ENCODE measurements at places on chromosomes 12 and 14.
A peak's percentile ranks its signal among the peaks of the same experiment; 100 is the strongest.

GRCh38 chr14:34883954-34884353 is 8.8 kb upstream of the BAZ1A start:
- no peak for DNase-seq

DNA sequence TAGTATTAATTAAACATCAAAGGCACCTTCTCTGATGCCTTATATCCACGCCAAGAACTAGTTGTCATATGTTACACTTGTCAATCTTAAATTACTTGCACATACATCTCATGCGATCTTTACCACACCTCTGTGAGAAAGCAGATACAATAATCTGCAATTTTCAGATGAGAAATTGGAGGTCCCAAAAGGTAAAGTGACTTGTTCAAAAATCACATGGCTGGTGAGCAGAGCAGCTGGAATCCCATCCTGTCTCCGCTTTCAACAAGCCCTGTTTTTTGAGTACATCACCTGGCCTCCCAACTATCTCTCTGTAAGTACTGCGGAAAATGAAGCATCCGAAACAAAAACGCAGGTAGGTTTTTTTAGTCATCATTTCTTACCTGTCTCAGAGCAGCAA is 203.4 kb upstream of the FOXN3 start:
- no peak for DNase-seq

- no peak for DNase-seq
Observed at GRCh38 chr12:130300737-130301535, 36.8 kb upstream of the PIWIL1 start.

GRCh38 chr12:20436316-20436715 is 68.0 kb downstream of the PDE3A start:
- DNase-seq, result no peak

- DNase-seq, result no peak
Observed at GRCh38 chr14:65790172-65790815, 377.8 kb downstream of the FUT8 start.

DNA sequence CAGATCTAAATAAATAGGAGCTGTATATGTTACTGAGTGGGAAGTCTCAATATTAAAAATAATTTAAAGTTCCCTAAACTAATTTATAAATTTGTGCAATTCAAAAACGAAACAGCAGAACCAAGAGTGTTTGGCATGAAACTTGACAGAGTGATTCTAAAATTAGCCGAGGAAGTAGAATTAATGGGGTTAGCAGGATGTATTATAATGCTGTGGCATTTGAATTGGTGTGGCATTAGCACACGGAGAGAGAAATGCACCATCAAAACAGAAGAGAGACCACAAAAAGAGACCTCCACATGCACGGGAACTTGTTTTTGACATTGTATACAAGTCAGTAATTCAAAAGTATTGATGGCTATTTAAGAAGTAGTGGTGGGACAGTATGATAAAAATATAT is 366.0 kb upstream of the RGS6 start:
- DNase-seq, result no peak

DNA sequence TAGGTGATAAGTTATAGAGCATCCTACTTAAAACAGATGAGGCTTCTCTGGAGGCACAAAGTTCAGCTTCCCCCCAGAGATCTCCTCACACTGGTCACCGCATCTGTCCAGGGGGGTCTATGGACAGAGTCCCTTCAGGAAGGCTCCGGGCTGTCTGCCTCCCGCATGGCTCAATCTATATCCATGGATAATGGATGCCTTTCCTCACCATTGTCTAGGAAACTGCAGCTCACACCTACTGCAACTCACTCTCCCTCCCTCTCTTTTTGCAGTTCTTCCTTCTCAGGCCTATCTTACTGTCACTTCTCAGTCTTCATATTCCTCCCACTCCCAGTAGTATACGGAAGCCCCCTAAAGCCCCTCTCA is 100.6 kb upstream of the BCL2L14 start:
- no peak for DNase-seq

DNA sequence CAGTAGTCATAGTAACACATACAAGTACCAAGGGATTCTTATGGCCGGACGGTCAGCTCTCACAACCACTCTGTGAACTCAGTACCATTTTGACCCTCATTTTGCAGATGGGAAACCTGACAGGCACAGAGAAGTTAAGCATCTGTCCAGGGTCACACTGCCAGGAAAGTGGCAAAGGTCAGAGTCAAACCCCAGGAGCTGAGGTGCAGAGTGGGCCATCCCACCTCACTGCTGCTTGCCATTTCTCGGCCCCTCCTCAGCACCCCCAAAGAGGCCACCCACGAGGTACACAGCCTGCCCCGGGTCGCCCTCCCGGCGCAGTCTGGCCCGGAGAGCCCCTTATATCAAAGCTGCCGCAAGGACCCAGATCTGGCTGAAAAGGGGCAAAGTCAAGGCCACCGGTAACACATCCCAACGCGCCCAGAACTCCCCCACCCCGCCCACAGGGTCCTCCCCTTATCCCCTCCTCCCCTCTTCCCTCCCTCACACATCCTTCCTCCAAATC is 1.7 kb downstream of the NCOR2 start:
- no peak for DNase-seq

- DNase-seq, result peak; percentile 23
Observed at GRCh38 chr14:77375973-77376770, 722 bp downstream of the TMED8 start.

DNA sequence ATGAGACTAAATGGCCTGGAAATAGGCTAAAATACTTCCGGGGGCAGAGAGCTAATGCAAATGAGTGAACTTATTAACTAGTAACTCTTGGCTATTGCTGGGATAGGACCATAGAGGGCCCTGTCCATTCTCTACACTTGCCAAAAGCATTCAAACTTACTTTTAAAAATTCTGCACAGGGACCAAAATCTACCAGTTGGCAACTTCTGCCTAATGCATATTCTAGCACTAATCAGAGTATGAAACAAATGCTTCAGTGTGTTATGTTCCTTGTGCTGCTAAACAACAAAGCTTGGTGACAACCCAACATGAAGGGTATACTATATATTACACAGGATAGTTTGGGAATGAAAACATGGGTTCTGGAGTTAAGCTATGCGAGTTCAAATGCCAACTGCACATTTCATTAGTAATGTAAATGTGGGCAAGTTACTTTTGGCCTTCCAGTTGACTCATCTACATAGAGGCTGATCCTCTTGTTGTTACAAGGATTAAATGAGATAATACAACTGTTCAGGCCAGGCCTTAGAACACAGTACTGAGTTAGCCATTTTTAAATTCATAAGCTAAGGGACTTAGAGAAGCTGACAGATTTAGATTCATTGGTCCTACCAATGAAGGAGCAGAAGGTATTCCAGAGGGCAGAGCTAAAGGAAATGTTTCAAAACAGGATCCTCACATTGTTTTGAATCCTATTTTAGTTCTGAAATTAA is 32.4 kb downstream of the HIGD1C start:
- no peak for DNase-seq

DNA sequence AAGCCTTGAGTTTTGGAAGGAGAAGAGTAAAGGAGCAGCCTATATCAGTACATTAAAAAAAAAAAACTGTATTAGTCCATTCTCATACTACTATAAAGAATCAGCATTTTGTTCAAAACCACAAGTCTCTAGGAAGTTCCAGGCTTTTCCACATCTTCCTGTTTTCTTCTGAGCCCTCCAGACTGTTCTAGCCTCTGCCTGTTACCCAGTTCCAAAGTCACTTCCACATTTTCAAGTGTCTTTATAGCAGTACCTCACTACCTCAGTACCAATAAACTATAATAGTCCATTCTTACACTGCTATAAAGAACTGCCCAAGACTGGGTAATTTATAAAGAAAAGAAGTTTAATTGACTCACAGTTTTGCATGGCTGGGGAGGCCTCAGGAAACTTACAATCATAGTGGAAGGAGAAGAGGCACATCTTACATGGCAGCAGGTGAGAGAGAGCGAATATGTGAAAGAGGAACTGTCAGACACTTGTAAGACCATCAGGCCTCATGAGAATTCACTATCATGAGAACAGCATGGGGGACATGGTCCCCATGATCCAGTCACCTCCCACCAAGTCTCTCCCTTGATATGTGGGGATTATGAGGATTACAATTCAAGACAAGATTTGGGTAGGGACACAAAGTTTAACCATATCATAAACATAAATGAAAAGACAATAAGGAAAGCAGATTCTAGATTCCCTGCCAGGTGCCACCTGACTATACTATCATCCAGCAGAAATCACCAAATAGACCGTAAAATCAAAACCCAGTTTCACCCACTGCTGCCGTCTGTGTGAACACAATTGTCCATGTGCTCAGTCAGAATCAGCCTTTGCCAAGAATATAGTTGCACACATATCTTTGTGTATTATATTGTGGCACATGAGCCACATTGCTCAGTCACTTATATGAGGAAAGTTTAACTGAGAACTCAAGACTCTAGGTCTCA is 27.8 kb downstream of the TOGARAM1 start:
- no peak for DNase-seq

- DNase-seq, result peak; percentile 88
Observed at GRCh38 chr14:75176142-75176820, at the start of gene TMED10. Gene TMED10 (minus strand): TSS chr14:75176612. CDS start chr14:75176579, 33 bp downstream.

GRCh38 chr12:82757656-82758055 is 71.0 kb downstream of the TMTC2 start:
- DNase-seq, result no peak

- DNase-seq, result peak; percentile 52
Observed at GRCh38 chr12:121812921-121813896, 9.4 kb downstream of the SETD1B start.

- DNase-seq, result no peak
Observed at GRCh38 chr12:5192726-5193125, 149.0 kb downstream of the KCNA5 start.

DNA sequence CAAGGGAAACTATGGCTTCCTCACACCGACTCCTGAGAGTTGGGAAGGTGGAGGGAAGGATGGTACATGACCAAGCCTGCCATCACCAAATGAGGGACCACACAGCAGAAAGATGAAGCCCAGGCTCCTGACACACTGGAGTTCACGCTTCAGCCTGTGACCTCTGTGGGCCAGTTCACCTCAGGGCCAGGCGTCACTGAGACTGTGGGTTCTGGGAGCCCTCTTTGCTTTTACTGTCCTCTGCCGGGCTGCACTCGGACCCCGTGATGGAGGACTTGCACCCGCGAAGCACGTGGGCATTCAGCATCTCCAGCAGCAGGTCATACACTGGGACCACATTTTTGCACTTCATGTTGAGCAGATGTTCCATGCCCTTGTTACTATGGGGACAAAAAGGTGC is 61.2 kb downstream of the ESR2 start:
- DNase-seq, result no peak

- no peak for DNase-seq
Observed at GRCh38 chr12:93896427-93896826, 219.3 kb downstream of the CRADD start.

GRCh38 chr14:106442857-106443256 is 916.5 kb downstream of the TMEM121 start:
- DNase-seq, result no peak

GRCh38 chr12:51821440-51822260 is 26.9 kb downstream of the FIGNL2 start:
- peak; percentile 24 for DNase-seq

- no peak for DNase-seq
Observed at GRCh38 chr12:39505023-39505422, 62.1 kb upstream of the KIF21A start.

DNA sequence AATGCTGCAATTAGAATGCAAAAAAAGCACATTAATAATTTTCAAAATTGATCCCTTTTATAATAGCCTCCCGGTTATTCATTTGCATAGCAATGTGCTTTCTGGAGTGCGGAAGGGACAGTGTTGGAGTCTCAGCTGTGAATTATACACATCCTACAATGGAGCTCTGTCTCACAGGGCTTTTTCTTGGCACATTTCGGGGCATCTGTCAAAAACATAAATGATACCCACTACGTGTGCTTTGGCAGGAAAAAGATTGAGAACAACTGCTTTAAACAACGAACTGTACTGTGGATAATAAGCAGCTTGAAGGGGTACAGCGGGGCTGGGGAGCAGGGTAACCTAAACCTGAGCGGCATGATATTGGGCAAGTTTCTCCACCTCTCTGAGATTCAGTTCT is 123.1 kb downstream of the PAH start:
- no peak for DNase-seq

GRCh38 chr14:72906879-72907278 is 13.0 kb upstream of the DPF3 start:
- no peak for DNase-seq

GRCh38 chr12:108491256-108491655 is 23.8 kb upstream of the FICD start:
- no peak for DNase-seq

DNA sequence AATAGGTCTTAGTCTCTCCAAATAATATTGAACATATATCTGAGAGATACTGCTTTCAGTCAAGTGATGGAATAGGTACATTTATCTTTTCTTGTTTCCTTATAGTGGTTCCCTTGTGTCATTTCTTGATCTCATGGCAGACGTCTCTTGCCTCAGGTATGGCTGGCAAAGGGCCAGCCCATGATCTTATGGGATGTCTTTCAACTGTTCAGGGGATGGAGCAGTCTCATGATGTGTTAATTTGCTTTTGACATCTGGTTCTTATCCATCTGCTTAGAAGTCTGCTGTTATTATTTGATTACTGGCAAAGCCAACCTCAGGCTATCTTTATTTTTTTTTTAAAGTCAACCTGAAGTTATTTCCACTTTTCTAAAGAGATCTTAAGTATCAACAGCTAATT is 262.9 kb downstream of the TMEM117 start:
- no peak for DNase-seq

DNA sequence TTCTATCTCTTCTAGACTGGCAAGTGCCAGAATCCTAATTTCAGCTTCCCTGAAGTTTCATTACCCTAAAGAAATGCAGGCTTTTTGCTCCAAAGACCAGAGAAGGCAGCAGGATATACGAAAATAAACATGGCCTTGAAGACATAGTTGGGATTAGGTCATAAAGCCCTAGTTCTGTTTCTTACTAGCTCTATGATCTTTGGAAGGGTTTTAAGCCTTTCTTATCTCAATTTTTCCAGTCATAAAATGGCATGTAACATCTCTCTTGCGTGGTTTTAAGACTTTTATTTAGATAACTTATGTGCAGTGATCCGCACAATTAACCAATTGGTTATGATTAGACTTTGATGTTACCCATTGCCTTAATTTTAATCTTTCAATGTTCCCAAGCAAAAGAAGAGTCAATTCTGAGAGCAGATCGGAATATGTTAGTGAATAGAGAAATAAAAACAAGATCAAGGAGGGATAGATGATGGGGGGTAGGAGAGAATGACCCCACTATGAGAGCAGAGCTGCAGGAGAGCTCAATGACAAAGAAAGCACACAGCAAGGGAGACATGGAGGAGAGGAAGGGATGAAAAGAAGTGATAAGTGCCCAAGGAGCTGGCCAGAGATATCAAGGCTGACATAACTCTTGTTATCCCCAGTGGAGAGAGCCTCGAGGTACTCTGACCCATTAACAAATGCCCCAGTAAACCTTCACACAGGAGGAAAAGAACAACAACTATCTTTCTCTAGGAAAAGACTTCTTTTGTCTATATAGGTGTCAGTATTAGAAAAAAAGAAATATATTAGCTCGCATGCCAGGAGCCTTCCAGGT is 53.0 kb upstream of the ANP32D start:
- DNase-seq, result no peak

- no peak for DNase-seq
Observed at GRCh38 chr12:67741270-67741669, 92.7 kb downstream of the DYRK2 start.

Data from COR-L47 (cell line).